ENCODE measurements at places on chromosomes 11 and 22. TPM values are rescaled to one million over a fixed set of nuclear protein-coding genes. Genes with fewer than 3 reads are reported as not detected.

DNA sequence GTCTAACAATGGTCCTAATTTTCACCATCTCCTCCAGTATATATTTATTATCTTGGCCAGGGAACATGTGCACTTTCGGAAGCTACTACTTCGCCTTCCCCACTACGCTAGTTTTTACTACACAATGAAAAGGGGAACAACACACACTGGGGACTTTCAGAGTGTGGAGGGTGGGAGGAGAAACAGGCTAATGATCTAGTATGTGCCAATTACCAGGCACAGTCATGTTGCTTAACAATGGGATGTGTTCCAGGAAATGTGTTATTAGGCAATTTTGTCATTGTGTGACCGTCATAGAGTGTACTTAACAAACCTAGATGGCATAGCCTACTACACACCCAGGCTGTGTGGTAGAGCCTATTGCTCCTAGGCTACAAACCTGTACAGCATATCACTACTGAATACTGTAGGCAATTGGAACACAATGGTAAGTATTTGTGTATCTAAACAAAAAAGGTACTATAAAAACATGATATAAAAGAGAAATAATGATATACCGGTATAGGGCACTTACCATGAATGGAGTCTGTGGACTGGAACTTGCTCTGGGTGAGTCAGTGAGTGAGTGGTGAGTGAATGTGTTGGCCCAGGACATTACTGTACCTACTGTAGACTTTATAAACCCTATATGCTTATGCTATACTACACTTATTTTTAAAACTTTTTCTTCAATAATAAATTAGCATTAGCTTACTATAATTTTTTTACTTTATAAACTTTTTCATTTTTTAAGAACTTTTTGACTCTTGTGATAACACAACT, 20.1 kb upstream of the CUL5 start:
- DNase-seq, result no peak
- peaks cover 4% of the 10 kb centered on the region for H3K27me3 ChIP-seq

GRCh38 chr11:10096987-10097386, 197.0 kb downstream of the SBF2 start:
- H3K36me3 ChIP-seq, result peaks cover 24% of the 10 kb centered on the region
- H3K4me1 ChIP-seq, result peaks cover 4% of the 10 kb centered on the region
- no peak for DNase-seq
- H3K27me3 ChIP-seq, result no peaks in the 10 kb centered on the region

- peaks cover 10% of the 10 kb centered on the region for H3K4me1 ChIP-seq
- DNase-seq, result peak; percentile 70
- no peaks in the 10 kb centered on the region for H3K36me3 ChIP-seq
- peaks cover 65% of the 10 kb centered on the region for H3K27me3 ChIP-seq
- H3K27ac ChIP-seq, result no peak overlapping the region
Measured at GRCh38 chr22:19766511-19767426, 6.2 kb downstream of the TBX1 start.

OR5A1 gene
- not detected for total RNA-seq

GRCh38 chr22:17007257-17007656, 765 bp downstream of the GAB4 start:
- H3K4me1 ChIP-seq, result no peaks in the 10 kb centered on the region
- H3K27ac ChIP-seq, result no peak overlapping the region
- H3K4me3 ChIP-seq, result no peak overlapping the region
- no peaks in the 10 kb centered on the region for H3K36me3 ChIP-seq
- H3K27me3 ChIP-seq, result peaks cover 46% of the 10 kb centered on the region

DNA sequence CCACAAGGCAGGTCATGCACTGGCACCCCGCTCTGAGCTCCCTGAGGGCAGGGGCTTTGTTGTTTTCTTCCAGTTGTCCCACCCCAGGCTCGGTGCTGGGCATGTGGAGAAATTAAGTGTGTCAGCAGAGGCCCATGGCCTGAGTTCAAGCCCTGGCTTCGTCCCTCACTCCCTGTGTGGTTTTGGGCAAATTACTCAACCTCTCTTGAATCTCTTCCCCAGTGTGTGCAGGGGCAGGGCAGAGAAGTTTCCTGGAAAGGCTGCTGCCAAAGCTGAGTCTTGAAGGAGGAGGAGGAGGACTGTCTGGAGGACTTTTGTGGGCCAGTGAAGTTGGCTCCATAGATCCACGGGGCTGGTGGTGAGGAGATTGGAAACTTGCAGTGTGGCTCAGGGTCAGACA, 138.1 kb upstream of the E2F8 start:
- H3K27me3 ChIP-seq, result peaks cover 8% of the 10 kb centered on the region
- no peak overlapping the region for H3K4me3 ChIP-seq
- H3K27ac ChIP-seq, result no peak overlapping the region
- no peaks in the 10 kb centered on the region for H3K4me1 ChIP-seq
- DNase-seq, result no peak

OR10S1 gene
- not detected for total RNA-seq

- H3K36me3 ChIP-seq, result no peaks in the 10 kb centered on the region
- no peak overlapping the region for H3K27ac ChIP-seq
Measured at GRCh38 chr11:103210543-103210942, 101.3 kb downstream of the DYNC2H1 start.

DNA sequence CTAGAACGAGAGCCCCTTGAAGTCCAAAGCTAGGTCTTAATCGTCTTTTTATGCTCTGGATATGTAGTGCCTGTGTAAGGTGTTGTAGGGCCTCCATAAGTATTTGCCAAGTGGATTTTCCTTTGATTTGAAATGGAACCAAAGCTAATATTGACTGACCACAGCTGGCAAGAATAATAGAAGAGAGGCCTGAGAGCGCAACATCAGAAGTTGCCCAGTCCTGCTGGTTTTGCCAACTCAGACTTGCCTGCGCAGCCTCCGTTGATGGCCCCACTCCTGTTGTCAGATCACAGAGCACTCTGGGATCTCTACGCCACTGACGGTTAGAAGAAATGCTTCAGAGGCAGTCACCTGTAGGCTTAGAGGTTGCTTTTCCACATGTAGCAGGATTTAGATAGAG, 251.2 kb downstream of the TENM4 start:
- no peak overlapping the region for H3K4me3 ChIP-seq
- no peaks in the 10 kb centered on the region for H3K27me3 ChIP-seq
- no peaks in the 10 kb centered on the region for H3K4me1 ChIP-seq
- DNase-seq, result no peak
- no peaks in the 10 kb centered on the region for H3K36me3 ChIP-seq
- H3K27ac ChIP-seq, result no peak overlapping the region
